ENCODE measurements at places on chromosomes 2 and 18.

- no peak for DNase-seq
Observed at GRCh38 chr2:173982182-173982714, 17.1 kb upstream of the SP3 start.

GRCh38 chr18:77022556-77022955 lies 110.0 kb downstream of the MBP start:
- no peak for DNase-seq

DNA sequence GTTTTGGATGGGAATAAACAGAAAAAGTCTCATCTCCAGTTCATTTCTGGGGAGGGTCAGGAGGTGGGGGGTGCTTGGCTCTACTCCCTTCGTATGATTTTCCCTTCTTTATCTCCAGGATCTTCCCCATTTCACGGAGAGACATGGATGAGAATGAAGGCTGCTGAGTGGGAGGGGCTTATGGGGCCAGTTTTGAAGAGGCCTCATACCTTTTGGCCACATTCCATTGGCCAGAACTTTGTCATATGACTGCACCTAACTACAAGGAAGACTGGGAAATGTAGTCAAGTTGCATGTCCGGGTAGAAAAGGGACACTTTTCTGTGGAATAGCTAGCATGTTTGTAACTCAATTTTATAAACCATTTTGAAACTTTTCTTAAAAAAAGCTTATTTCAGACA lies 117.6 kb downstream of the NEDD4L start:
- no peak for DNase-seq

DNA sequence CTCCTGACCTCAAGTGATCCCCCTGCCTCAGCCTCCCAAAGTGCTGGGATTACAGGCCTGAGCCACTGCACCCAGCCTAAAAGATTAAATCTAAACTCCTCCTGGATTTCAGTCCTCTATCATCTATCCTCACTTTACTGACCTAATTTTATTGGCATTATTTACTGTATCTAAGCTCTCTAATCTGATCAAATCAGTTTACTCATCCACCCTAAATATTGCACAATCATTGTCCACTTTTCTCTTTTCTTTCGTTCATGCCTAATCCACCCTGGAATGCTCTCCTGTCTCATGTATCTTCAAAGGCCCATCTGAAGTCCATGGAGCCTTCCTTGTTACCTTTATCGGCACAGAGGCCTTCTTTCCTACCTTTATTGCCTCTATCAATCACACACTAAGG lies 31.6 kb upstream of the GPR155 start:
- no peak for DNase-seq

GRCh38 chr2:216082805-216083204 lies 1.1 kb downstream of the TMEM169 start:
- DNase-seq, result no peak

DNA sequence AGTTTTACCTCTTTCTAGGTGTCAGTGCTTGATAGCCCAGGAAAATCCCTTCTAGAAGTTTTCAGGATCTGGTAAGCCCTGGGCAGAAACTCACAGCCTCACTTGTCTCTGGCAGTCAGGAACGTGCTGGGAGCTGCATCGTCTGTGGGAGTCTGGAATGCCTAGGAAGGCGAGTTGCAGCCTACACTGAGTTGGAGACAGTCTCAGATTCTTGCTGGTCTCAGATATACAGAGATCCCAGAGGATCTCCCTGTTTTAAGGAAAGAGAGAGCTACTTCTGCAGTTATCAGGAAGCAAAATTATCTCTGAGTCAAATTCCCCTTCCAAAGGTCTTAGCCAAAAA lies 104.4 kb upstream of the CDC42EP3 start:
- DNase-seq, result no peak

- DNase-seq, result no peak
Observed at GRCh38 chr18:45826084-45826483, 609 bp downstream of the SIGLEC15 start.

- DNase-seq, result peak; percentile 33
Observed at GRCh38 chr18:31513189-31513935, 15.4 kb downstream of the DSG2 start.

DNA sequence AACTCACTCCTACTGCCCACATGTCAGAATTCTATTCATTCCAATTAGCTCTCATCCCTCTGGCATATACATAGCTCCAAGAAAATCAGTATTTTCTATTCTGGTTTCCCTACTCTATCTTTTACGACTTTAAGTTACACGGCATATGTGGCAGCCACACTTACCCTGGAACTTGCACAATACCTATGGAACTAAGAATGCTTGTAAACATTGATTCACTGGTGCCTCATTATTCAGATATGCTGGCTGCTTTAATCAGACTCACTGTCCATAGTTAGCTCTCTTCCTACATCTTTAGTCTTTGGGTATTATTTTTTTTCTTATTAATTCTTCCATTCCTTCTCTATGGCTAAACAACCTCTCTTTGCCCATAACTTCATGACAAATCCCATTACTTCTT lies 1519.9 kb upstream of the ACVR2A start:
- peak; percentile 4 for DNase-seq

- no peak for DNase-seq
Observed at GRCh38 chr2:240672076-240672700, 10.5 kb downstream of the AQP12B start.

DNA sequence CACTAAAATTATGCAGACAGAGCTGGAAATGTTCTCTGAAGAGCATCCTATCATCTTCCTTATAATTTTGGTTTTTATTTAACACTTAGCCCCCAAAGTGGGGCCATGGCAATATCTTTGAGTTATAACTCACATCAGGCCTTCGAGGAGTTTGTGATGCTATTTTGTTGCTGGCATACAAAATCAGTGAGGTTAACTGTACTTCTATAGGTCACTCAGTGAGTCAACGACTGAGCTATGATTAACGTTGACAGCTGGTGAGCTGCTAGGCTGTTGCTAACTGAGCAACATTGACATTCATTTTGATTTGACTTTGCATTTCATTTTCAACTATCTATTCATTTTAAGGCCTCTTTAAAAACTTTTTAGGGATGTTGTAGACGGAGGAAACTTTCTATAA lies 50.0 kb downstream of the GPD2 start:
- no peak for DNase-seq

GRCh38 chr2:224948859-224949258 lies 93.4 kb downstream of the DOCK10 start:
- DNase-seq, result no peak

Data from T1000 (cell line).